ENCODE measurements at places on chromosomes 3 and 15.

DNA sequence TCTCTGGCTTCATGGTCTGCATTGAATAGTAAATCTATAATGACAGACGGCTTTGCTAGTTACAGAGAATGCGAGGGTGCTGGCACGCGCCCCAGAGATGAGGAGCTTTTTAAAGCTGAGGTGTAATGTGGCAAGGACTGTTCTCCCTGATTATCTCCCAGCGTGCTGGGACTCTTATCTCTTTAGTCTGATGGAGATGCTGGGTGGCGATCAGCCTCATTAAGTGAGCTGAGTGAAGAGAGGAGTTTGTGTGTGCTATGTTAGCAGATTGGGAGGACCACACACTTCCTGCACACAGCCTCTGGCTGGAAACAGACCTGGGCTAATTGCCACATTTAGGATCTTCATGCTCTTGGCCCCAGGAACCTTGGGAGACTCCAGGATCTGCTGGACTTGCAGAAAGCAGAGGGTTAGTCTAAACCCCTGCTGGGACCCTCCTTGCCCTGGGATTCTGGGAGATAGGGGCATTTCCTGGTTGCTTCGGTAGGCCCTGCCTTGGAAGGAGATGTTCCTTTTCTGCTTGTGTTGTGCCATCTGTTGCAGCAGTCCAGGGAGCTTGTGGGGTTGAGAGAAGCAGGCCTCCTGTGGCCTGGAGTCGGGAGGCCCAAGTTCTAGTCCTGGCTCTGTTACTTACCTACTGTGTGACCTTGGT is 15.0 kb downstream of the PDIA5 start:
- no peak for DNase-seq

DNA sequence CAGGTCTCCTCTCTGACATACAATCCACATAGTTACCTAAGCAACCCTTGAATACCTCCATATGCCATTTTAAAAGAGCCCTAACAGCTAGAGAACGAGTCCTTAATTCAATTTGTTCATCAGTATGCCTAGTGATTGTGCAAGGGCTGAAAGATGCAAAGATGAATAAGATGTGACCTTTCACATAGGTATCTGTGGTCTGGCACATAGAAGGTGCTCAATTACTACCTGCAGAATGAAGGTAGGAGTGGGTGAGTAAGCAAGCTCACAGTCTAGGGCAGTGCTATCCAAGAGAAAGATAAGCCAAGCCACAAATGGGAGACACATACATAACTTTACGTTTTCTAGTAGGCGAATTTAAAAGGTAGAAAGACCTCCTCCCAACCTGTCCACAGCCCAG is 157.9 kb downstream of the OSBPL10 start:
- peak; percentile 88 for DNase-seq

- DNase-seq = no peak
These were observed 319.7 kb downstream of the UACA start for GRCh38 chr15:70443486-70444273.

DNA sequence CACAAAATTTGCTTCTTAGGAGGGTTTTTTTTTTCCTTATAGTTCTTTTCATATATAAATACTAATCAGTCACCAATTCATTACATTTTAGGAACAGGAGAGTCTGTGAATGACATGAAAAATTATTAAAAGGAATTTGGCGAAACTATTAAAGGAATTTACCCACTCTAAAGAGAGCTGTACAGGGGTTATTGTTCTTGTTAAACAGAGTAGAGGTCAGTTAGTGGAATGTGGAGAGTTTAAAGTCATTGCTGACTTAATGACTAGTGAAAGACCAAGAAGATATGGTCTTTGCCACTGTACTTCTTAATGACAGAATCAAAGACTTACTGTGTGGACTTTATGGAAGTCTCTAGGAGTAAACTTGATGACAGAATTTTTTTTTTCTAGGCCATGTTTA is 333.6 kb upstream of the C2CD4B start:
- no peak for DNase-seq

- DNase-seq = no peak
These were observed 24.0 kb downstream of the KNL1 start for GRCh38 chr15:40618023-40618422.

GRCh38 chr3:121362035-121362734 is 183.6 kb downstream of the POLQ start:
- no peak for DNase-seq

DNA sequence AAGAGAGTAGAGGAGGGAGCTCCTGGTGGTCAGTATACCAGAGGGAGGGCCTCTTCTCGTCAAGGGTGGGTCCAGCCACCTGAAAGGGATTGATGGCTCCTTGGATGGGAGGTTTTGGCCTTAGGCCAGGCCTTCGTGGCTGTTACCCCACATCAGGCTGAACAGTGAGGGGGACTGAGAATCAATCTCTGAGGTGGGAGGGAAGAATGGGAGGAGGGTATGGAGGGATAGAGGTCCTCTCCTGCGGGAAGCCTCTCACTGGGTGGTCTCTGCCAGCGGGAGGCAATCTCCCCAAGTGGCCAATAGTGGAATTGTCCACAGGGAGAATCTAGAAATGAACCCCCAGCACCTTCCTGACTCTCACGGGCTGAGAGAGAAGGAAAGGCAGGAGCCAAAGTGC is 53.5 kb downstream of the BSN start:
- no peak for DNase-seq

- DNase-seq = peak; percentile 10
These were observed 393.5 kb downstream of the RSL24D1 start for GRCh38 chr15:54803134-54803808.

GRCh38 chr15:95129574-95129973 is 898.2 kb downstream of the MCTP2 start:
- DNase-seq = no peak

DNA sequence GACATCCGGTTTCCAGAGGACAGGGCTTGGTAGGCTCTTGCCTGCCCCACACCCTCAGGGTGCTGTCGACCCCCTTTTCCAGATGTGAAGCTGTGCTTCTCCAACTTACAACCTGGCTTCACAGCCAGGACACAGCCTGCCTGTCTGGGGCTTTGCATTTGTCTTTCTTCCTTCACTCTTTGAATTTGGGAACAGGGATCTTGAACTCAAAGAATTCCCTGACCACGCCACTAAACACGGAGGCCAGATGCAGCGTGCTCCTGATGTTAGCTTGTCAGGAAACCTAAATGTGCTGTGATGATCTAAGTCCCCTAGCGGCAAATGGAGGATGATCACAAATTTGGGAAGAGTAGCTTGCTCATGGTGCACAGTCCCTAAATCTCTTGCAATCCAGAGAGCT is 244.8 kb upstream of the RGMA start:
- DNase-seq = no peak

GRCh38 chr15:35067496-35068347 is 17.4 kb downstream of the NANOGP8 start:
- no peak for DNase-seq

DNA sequence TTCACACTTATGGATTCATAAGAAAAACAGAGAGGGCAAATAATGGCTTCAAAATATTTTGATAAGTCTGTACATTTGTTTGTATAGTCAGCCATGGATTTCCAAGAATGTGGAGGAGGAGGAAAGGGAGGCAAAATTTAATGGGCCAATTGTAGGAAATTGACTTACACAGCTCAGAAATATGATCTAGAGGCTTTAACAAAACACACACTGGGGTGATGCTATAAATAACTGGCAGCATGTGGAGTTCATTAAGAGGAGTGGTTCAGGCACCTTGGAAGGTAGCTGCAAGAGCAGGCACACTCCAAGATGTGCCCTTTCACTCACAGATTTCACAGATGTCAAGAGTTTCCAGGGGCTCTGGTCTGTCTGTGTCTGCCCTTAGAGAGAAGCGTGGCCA is 193.4 kb upstream of the RASGRP1 start:
- no peak for DNase-seq

- DNase-seq = peak; percentile 63
These were observed 32.4 kb upstream of the SLC6A11 start for GRCh38 chr3:10783360-10784351.

GRCh38 chr3:36519682-36520081 is 139.4 kb downstream of the STAC start:
- DNase-seq = no peak

GRCh38 chr3:115547207-115547606 is 76.1 kb upstream of the GAP43 start:
- no peak for DNase-seq

- DNase-seq = peak; percentile 47
These were observed 101.5 kb downstream of the SHQ1 start for GRCh38 chr3:72746430-72747411.

- DNase-seq = no peak
These were observed 240.2 kb downstream of the SCAPER start for GRCh38 chr15:76664895-76665294.

- DNase-seq = no peak
These were observed 17.4 kb downstream of the PLXNB1 start for GRCh38 chr3:48412375-48413001.

- DNase-seq = no peak
These were observed 85.1 kb downstream of the ZBTB20 start for GRCh38 chr3:115062009-115062408.

GRCh38 chr15:84819291-84819768 is 2.2 kb downstream of the ALPK3 start:
- no peak for DNase-seq

DNA sequence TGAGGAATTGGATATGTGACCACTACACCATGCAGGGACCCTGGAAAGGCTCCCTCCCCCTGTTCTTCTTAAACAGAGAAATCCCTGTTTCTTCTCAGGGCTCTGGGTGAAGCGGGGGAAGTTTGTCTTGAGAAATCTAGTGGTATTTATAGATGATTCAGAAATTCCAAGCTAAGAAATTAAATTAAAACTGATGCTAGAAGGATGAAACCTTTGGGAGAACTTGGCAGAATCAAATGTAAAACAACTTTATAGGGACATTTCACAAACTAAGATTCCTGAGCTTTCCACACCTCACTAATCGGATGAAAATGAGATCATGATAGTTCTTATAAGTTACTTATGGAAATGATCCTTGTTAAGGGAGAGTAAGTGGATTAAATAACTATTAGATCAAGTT is 54.2 kb downstream of the FBXL2 start:
- no peak for DNase-seq

DNA sequence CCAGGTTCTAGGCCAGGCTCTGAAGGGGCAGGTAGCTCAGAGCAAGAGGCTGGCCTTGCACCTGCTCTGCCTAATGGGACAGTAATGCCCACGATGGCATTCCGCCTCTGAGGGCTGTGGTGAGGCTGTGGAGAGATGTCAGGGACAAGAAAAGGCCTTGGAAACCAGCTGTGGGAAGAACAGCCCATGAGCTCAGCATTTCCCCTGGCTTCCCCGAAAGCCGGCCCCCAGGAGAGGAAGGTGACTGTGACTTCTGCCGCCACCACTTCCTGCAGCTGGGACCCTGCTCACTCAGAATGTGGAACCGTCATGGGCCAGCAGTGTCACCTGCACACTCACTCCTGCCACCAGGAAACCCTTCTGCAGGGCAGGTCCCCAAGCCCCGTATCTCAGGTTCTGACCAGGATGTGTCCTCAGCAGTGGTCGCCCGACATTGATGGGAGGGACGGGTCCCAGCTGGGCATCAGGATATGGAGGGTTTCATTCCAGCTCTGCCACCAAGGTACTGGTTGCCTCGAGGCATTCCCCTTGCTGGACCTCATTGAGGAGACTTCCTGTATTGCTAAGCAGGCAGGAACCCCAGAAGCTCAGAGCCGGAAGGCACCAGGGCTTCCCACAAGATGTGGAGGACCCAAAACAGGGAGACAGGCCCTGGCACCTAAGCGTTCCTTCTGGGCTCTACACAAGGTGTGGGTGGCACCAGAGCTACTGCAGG is 30.7 kb downstream of the SEMA7A start:
- no peak for DNase-seq

- DNase-seq = peak; percentile 69
These were observed 718 bp downstream of the BNIP2 start for GRCh38 chr15:59688423-59688781.

DNA sequence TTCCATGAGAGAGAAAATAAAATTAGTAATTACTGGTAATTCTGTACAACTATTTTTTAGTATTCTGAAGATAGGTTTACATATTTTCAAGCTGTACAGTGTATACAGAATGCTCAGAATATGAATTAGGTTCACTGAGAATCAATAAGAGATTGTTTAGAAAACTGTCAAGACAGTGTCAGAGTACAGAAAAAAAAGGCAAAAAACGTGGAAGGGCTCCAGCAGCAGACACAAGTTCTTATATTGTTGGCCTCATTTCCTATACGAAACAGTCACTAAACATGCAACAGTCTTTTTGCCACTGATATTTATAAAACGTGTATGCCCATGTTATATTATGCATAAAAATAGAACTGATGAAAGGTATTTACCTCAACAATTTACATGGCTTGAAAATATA is 103.9 kb downstream of the ISL2 start:
- no peak for DNase-seq

GRCh38 chr3:54536450-54536849 is 391.4 kb downstream of the LRTM1 start:
- no peak for DNase-seq

- no peak for DNase-seq
These were observed 84.7 kb upstream of the PTX3 start for GRCh38 chr3:157351981-157352380.

GRCh38 chr3:70947579-70947978 is 635.1 kb upstream of the MDFIC2 start:
- no peak for DNase-seq

- DNase-seq = no peak
These were observed 75.2 kb downstream of the FBXL22 start for GRCh38 chr15:63672369-63672768.

DNA sequence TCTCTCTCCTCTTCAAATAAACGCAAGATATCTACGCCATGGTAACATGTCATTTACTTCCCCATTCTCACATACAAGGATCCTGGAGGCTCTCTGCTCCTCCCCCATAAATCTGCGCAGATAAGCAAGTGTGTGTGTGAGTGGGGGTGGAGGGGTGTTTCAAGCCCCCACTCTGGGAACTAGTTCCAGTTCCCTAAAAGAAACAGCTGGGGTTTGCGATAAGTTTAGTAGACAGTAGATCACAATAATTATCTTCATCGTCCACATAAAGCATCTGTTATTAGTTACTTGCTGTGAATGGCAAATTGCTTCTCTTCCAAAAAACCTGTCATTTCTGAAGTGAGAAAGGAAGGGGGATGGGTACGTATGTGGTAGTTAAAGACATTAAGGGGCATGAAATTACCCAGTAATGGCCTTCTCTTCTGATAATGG is 79.8 kb downstream of the RBPMS2 start:
- DNase-seq = no peak

DNA sequence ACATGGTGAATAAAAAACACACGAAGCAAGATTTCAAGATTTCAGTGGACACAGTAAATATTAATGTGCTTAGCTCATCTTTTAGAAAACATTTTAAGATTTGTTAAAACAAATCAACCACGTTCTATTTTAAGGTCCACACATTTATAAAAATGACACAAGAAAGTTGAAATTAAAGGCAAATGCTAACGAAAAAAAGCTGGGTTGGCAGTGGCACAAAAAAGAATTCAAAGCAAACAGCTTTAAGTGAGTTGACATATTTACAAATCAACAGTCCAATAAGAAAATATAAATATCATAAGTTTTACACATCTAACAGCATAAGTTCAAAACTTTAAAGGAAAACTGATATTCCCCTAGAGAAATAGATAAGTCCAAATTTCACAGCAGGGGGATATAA is 430.4 kb upstream of the CCDC54 start:
- no peak for DNase-seq

GRCh38 chr3:59127071-59127470 is 77.2 kb upstream of the CFAP20DC start:
- DNase-seq = peak; percentile 56

Measured in bronchial epithelial cell (primary cell).